Frontal cortex (tissue), 4 donors: ENCODE measurements at places on chromosomes 5 and 9. TPM values are rescaled to one million over a fixed set of nuclear protein-coding genes. Genes with fewer than 3 reads are reported as not detected.

Gene NME5
- total RNA-seq, result 13.0 TPM

- DNase-seq, result no peak
These were observed 171.3 kb downstream of the APBA1 start for GRCh38 chr9:69500896-69501295.

DNA sequence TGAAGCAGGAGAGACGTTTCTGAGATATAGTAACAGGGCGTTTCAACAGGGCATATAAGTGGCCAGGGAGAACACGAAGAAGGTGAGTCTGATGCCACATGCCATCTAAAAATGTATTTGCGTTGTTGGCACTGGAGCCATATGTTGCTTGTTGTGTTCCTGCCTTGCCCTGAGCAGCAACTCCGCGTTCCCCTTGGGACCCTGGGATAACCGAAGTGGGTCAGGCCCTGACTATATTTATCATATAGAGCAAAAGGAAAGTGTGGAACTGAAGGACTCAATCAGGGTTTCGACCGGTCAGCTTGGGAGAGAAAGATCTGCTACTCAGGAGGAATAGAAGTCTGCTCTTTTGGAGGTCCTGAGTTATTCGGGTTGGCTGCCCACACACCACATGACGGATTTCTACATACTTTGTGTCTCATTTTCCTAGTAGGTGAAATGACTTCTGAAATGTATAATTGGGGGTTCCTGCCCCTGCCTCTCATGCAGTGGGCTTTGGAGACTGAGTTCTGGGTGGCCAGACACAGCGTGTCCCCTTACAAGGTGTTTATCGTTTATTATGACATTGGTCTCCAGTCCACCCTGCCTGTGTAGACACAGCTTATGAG is 3.0 kb downstream of the STC2 start:
- DNase-seq, result no peak

GRCh38 chr5:154514331-154514730 is 36.3 kb upstream of the HAND1 start:
- DNase-seq, result no peak

- DNase-seq, result peak; percentile 83
These were observed 553 bp downstream of the MAP3K1 start for GRCh38 chr5:56815658-56816545.
